ENCODE measurements at places on chromosomes 2 and 18.

DNA sequence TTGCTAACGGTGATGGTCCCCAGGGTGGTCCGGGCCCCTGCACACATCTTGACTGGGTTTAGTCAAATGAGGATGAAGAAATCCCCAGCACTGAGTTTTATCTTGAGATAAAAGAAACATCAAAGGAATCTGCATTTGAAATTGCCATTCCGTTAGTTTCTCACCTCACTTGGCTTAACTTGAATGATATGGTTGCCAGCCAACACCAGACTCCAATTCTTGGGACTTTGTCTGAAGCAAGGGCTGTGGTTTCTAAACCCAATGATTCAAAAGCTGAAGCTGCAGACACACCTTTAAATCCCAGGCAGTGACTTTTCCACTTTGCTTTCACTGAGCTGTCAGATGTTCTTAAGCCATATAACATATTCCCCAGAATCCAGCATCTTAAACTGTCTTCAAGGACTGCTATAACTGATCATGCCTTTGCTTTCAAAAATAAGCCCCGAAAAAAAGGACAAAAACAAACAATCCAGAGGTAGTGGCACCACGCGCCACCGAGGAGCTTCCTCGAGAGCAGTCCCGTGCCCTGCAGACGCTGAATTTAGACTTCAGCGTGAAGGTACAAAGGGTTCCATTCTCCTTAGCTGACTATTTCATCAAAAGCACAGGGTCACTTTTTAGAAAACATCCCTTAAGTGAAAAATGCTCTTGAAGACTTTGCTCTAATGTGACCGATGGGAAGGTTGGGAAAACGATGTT lies 189.3 kb downstream of the HDAC4 start:
- DNase-seq: no peak

DNA sequence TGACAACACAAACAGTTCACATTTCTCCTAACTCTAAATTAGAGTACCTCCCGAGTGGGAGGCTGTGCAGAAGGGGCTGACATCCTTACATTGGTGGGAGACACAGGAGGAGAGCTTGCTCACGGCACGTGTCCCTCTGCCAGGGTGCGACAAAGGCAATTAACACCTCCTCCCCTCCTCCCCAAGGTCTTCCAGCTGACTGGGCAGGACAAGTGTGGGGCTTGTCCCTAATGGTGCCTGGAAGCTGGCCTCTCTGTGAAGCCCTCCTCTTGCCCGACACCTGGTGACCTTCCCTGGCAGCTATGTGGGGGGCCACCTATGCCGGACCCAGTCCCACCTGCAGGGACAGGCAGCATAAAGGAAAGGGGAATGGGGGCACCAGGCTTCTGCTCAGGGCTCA lies 57.0 kb downstream of the FAM168B start:
- no peak for DNase-seq

DNA sequence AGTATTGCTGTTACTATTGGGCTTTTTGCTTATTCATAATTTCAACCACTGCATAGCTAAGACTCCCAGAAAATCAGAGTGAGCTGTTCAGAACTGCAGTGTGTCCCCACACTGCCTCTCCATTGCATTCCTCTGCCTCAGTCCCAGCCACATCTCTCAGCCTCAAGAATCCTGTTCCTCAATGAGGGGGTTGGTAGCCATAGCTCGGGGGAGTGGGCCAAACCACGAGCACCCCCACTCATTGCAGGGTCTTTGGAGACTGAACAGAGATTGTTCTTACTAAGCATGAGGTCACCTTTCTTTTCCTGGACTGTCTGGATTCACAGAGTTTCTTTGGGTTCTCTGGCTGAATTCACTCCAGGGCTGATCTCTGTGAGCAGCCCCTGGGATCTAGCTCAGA lies 161.1 kb downstream of the GFPT1 start:
- DNase-seq: no peak

DNA sequence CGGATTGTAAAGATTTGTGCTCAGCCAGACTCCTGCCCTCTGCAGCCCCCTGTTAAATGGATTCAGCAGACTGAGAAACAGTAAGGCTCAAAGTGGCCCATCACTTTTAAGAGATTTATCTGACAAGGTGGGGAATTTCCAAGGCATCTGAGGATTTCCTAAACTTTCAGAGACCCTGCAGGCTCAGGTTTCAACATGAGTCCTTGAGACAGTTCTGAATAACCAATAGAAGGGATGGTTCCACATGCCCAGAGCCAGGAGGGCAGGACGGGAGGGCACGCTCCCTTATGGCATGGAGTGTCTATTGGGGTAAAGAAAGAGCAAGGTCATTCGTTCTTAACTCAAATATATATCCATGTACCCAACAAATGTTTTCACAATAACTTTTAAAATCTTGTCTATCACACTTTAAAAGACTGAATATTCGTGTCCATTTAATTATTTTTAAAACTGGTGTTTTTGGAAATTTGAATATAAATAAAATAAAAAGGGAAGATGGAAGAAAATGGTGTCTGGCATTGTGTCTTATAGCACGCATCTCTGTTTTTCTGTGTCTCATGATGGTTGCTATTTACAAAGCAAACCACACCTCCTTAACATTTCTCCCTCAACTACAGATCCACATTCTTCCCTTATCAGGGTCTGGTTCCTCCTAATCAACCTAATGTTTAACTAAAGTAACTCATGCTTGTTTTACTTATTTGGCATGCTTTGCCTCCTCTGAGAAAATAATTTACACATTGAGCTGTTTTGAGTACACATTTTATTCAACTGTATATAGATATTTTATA lies 56.0 kb upstream of the DSG1 start:
- no peak for DNase-seq

DNA sequence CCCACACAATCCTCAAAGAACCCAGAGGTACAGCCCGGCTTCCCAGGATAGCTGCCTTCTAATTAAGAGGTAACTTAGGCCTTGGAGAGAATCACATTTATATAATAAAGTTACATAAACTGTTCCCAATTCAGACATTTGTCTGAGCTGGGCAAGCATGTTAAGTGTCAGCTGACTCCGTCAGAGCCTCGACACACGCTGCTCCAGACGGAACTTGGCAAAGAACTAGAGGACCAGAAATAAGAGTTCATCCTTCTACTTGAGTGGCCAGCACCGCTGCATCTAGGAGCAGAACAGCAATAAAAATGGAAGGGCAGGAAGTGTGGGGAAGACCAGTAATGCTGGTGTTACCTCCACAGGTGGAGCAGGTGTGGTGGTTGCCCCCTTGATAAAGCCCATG lies 80.5 kb downstream of the MYO5B start:
- no peak for DNase-seq

- no peak for DNase-seq
Observed at GRCh38 chr2:195961873-195962272, 106.8 kb downstream of the DNAH7 start.

- DNase-seq: no peak
Observed at GRCh38 chr2:174117951-174118930, 130.1 kb downstream of the OLA1 start.

DNA sequence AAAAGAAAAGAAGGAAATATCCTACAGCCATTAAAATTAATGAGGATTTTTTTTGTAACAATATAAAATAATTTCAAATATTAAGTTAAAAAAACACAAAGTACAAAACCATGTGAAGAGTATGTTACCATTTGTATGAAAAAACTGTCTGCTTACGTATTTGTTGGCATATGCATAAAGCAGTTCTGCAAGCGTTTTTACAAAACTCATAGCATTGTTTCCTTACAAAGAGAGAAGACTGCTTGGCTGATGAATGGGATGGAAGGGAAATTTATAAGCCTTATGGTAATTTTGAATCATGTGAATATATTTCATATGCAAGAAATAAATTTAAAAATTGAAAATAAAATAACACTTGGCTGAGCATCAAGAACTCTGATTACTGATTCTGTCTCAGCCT lies 63.1 kb downstream of the METTL4 start:
- no peak for DNase-seq

GRCh38 chr2:152410165-152410597 lies 75.2 kb downstream of the FMNL2 start:
- no peak for DNase-seq

- no peak for DNase-seq
Observed at GRCh38 chr18:39693359-39693758, 2127.8 kb upstream of the CELF4 start.

DNA sequence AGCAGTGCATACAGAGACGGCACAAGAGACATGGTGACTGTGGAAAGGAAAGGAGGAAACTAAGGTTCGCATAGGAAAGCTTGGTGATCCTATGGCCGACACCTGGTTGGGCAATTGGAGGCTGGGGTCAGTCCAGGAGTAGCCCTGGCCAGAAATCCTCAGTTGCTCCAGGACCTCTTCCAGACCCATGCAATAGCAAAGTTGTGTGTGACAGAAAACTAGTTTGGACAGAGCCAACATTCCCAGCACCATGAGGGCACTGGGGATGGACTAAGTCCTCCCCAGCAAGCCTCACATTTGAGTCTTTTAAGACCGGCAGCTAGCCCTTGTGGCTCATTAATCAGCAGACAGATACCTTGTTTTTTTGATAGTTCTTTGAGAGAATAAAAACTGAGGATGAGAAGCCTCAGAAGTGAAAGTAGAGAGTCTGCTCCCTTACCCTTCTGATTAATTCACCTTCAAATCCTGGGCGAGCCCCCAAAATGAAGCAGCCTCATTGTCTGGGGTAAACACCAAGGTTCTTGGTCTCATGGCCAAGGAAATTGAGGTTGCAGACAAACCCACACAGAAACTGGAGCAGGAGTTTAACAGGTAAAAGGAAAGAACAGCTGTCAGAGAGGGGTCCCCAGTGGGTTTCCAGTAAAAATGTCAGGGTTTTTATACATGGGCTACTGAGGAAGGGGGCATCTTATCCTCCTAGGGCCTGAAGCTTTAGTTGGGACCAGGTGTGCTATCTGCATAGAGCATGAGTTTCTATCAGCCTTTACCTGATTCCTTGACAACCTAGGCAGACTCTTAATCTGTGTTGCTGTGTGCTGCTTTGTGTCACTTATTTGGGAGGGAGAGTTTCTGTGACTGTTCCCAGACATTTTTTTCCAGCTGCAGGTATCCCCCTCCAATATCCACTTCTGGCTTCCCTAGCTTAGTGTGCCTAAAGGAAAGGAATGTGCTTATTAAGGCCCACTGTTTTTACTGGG lies 39.1 kb downstream of the STK17B start:
- peak; percentile 15 for DNase-seq

DNA sequence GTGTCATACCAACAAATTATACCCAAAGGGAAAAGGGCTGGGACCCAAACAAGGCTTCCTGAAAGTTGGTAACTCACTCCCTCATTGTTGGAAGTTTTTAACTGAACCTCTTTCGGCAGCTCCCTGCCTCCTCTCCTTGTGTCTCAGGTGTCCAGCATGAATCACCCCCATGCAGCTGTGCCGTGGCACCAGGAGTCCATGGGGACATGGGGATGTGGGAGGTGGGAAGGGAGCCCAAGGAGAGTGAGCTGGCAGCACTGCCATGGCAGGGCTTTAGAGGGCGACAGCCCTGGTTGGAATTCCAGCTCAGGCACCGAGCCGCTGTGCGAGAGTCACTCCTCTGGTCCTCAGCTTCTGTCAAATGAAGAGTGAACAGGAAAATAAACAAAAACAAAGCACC lies 12.5 kb upstream of the GYPC start:
- DNase-seq: no peak

DNA sequence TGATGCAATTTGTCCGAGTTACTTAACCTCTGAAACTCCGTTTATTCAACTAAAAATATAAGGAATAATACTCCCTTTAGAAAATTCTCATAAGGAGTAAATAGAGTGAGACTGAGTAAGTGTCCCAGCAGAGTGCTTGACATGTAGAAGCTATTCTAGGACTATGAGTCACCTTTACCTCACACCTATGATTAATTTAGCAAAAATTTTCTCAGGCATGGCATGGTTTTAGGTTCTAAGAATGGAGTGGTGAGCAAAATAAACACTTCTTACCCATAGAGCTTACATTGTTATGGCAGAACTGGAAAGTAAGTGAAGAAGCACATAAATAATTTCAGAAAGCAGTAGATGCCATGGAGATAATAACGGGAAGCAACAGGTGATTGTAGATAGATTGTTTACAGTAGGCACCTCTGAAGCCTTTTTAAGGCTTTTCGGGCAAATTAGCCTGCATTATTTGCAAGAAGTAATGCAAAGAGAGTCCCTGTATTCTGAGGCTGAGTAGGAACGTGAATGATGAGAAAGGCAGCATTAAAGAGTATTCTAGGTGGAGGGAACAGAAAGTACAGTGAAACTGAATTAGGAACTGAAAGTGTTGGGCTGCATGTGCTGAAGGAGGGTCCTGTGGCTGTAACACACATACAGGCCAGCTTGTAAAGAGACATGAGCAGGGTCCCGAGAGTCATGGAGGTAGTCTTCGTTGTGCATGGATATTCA lies 209.2 kb downstream of the ZNF407 start:
- DNase-seq: peak; percentile 79

DNA sequence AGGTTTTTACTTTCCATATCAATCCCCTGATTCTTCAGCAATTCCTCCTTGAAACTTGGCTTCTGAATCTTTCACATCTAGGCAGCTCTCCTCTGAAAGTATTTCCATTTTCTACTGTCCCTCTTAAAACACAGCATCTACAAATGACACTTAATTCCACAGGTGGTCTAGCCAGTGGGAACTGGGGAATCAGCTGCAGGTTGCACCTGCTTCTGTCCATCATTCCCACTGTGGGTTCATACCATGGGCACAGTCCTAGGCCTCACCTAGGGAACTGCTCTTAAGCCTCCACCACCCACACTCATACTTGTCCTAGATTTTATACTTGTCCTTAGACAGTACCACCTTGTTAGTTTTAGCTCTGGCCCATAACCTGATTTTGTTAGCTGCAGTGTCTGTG lies 2.2 kb downstream of the LOXL3 start:
- DNase-seq: no peak

Measured in NCI-H1417 (cell line).